NCI-H460 (cell line): ENCODE measurements at places on chromosomes 7 and 10. TPM values are rescaled to one million over a fixed set of nuclear protein-coding genes. Genes with fewer than 3 reads are reported as not detected.

The TRIM73 gene
- total RNA-seq = 0.78 and 1.4 TPM in 2 replicates

DNA sequence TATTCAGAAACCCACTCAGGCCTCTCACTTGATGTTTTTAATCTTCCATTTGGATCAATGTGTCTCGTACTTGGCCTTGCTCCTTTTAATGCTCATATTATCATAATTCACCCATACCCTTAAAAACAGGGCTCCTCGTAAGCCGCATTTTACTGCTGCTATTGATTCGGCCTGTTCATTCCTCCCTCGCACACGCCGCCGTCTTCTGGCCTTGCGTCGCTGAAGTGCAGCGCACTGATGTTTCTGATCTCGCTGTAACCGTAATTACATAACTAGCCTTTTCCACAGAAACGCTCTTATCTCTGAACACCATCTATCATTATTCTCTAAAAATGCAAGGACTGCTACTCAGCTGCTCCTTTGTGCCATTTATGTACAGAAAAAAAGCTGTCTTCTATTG lies 544.5 kb upstream of the FOXK1 start:
- no peak for DNase-seq

DNA sequence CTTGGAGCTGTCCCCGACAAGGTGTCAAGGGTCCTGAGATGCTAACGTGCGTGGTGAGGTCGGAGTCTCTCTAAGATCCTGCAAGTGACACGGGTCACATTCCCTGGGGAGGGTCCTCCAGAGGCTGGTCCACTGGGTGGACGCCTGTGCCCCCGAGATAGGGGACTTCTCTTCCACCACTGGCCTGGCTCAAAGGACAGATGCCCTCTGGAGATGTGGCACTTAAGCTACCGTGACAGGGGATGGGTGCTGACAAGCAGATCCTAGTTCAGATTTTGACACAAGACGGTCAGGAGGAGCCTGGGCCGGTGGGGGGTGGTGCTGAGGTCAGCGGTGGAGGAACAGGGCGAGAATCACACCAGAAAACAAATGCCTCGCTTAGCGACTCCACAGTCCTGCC lies 178.0 kb downstream of the ADARB2 start:
- DNase-seq = no peak

DNA sequence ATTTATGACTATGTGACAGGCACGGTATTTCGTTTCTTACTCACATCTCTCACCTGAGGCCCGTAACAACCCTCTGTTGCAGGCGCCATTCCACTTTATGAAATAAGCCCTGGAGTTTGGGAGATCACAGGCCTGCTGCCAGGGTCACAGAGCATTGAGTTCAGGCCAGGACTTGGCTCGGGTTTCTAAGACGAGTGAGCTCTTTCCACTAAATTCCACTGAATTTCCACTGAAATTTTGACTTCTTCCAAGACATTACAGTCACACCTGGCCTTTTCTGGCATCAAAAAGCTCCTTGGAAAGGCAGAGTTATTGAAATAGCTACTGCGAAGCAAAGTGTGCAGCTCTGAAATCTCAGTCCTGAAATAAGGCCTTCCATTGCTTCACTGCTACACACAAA lies 282.8 kb upstream of the MGMT start:
- DNase-seq = no peak

GRCh38 chr10:3452683-3453361 lies 280.2 kb upstream of the PITRM1 start:
- no peak for DNase-seq

- no peak for DNase-seq
Observed at GRCh38 chr10:19098803-19099202, 50.2 kb downstream of the MALRD1 start.
